Activated CD8-positive, alpha-beta memory T cell treated with anti-CD3 and anti-CD28 coated beads for 4 hours (primary cell): ENCODE measurements at places on chromosomes 3 and 15.
A peak's percentile ranks its signal among the peaks of the same experiment; 100 is the strongest.

DNA sequence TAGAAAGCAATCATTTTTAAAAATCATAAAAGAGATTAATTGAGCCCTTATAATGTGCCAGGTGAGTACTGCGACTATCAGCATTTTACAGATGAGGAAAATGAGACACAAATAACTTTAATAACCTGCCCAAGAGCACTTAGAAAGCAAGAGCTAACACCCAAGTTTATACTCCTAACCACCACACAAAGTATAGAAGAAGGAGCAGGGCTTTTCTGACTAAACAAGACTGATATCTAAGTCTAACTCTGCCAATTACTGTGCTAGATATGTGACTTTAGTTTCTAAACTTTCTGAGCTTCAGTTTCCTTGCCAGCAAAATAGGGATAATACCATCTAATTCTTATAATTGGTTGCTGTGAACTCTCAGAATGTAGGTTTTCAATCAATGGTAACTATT lies 47.7 kb downstream of the TNIK start:
- DNase-seq: no peak

- no peak for DNase-seq
Observed at GRCh38 chr15:75064846-75065245, 41.5 kb downstream of the PPCDC start.

GRCh38 chr3:420584-420983 lies 224.0 kb downstream of the CHL1 start:
- no peak for DNase-seq

GRCh38 chr3:155714295-155714718 lies 30.6 kb downstream of the PLCH1 start:
- no peak for DNase-seq

GRCh38 chr15:73691396-73691795 lies 7.2 kb downstream of the CD276 start:
- DNase-seq: no peak

DNA sequence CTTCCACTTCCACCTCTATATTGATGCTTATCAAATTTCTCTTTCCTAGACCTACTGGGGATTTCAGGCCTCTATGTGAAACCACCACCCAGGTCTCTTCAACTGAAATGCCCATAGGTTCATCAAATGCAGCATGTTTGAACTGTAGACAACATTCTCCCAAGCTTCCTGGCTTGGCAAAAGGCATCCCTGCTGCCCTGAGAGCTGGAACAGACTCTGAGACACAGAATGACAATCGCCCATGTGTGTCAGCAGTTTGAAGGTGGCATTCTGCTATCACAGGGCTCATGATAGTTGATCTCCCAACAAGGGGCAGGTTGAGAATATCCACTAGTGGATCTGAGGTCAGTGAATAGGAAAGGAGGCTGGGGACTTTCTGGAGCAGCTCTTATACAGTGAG lies 200.7 kb downstream of the RPLP1 start:
- DNase-seq: no peak

DNA sequence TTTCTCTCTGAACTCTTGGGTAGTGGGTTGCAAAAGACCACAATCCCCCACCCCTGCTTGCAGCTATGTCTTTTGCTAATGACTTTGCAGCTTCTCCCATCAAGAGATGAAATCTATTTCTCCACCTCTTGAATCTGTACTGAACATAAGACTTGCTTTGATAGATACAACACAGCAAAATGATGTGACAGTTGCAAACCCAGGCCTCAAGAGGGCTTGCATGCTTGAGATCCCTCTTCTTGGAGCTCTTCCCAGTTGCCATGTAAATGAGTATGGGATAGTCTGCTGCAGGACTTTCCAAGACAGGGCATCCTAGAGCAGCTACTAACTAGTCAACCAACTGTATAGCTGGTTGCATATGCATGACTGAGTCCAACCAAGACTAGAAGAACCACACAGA lies 783.6 kb downstream of the PDCD6IP start:
- no peak for DNase-seq

- no peak for DNase-seq
Observed at GRCh38 chr3:126850370-126851085, 132.4 kb upstream of the PLXNA1 start.

- no peak for DNase-seq
Observed at GRCh38 chr3:39127908-39128304, 20.4 kb downstream of the TTC21A start.

GRCh38 chr3:133573054-133573628 lies 345 bp upstream of the CDV3 start:
- peak; percentile 100 for DNase-seq

DNA sequence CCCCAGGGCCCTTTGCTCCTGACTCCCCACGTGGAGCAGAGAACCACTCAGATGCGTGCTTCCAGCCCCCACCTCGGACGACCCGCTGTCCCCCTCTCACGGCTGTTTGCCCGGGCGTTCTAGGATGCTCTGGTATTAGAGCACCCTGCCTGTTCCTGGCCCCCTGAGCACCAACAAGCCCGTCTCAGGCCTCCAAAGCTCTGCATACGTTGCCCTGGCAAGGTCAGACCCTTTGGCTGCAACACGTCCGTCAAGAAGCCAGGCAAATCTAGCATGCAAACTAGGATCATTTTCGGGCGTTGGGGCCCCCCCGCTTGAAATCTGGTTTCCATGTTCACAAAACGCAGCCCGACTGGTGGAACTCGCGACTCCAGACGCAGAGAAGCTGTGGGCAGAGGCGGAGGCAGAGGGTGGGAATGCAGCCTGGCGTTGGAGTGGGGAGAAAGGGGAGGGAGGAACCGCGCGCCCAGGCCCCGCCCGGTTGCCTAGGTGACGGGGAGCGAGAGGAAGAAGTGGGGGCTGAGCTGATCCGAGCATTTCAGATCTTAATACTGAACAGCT lies 86.2 kb upstream of the PIAS1 start:
- DNase-seq: no peak

GRCh38 chr15:84917452-84917851 lies 33.0 kb downstream of the SLC28A1 start:
- DNase-seq: no peak

DNA sequence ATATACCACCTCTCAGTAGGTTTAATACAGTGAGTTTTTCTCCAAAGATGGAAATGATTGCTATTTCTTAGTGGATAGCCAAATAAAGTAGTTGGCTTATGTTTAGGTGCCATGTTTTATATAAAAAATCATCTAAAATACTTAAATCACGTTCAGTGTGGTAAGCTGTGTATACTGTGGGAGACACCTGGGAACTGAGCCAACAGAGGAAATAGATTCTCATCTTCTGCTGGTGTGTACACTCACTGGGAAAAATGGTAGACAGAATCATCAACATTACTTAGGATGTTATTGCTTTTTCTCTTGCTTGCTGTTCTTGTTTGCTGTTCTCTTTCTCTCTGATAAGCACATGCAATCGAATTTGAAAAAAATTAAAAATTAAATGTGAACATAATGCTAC lies 112.6 kb upstream of the MB21D2 start:
- no peak for DNase-seq

DNA sequence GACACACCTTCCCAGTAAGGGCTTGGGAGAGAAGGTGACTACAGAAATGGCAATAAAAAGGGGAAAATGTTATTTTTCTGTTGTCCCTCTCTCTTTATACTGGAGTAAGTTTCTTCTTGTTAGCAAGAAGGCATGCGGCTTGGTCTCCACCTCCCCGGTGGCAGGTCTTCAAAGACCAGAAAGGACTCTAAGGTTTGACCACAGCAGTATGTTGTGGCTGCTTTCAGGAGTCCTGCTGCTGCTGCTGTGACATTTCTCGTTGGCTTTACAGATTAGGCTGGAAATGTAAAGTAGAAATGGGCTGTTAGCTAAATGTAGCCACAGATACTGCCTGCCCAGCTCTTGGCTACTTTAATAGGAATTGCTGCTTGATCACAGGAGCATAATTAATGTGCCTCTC lies 175.8 kb upstream of the ZBTB20 start:
- no peak for DNase-seq

GRCh38 chr3:156973954-156974353 lies 147.8 kb downstream of the LEKR1 start:
- no peak for DNase-seq

- DNase-seq: peak; percentile 19
Observed at GRCh38 chr3:67947808-67948508, 293.5 kb upstream of the SUCLG2 start.

DNA sequence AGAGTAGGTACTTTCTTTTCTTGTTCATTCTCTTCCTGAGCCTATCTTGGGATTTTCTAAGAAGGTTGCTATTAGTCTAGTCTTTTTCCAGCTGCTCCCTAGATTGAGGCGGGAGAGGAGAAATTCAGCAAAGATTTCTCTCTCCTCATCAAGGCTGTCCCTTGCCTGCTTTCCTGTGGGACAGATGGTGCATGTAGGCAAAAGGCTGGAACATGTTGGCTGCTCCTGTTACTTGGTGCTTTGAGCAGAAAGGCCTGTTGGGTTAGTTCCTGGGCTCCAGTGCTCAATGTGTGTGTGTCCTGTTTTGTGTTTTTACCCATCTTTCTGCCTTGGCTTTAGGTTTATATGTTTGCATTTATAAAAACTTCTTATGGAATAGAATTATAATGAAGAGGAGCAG lies 9.1 kb upstream of the SNRPN start:
- no peak for DNase-seq

- no peak for DNase-seq
Observed at GRCh38 chr15:68204776-68205557, at the start of gene CALML4. Gene CALML4, minus strand, starts transcription at chr15:68205332. Its CDS starts 85 bp downstream, at chr15:68205247.

DNA sequence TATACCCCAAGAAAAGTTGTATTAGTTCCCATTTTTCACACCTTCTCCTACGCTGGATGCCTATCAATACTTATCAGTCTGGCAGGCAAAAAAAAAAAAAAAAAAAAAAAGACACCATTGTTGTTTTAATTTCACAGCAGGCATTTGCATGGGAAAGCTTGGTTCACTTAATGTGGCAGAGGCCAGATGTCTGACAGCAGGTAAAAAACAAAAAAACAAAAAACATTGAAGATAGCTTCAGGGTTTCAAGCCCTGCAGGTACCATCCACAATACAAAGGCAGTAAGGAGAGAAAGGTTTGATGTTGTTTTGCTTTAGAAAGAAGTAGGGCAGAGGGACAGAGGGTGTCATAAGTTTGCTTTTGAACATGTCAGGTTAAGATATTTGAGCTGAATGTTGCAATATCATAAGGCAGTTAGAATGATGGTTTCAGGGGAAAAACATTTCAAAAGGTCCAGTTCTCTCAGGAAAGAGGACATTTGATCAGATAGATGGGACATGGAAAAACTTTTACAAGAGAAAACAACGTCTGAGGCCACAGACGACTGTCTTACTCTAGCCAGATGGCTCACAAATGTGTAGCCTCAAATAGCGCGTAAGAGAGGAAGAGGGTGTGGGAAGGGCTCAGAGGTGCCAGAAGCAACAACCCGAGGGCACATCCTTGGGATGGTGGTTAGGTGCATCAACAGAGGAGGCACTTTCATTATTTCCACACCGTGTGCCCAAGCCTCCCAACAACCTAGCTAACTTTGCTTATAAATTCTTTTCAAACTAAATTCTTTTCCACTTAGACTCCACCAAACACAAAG lies 25.7 kb downstream of the PCOLCE2 start:
- DNase-seq: no peak

DNA sequence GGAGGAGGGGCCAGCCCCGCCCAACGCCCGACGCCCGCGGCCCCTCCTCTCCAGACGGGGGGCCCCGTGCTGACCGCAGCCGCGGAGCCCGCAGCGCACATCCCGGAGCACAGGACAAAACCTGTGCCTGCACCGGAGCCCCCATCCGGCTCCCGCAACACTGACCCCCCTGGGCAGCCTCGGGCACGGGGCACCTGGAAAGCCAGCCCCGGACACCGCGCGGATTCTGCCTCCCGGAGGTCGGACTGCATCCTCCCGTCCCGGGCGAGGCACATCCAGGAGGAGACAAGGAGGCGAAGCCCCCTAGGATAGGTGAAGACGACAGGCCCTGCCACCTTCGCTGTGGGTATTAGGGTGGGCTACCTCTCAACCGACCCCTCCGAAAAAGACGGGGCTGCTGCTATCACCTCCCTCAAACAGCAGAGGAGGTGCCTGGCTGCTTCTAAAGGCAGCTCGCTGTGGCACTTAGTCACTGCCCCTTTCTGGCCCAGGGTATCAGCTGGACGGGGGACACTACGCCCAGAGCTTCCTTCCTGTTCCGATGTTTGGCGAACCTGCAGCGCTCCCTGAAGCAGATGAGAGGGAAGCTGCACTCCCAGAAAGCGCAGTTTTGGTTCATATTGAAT lies 10.6 kb downstream of the XXYLT1 start:
- DNase-seq: no peak

DNA sequence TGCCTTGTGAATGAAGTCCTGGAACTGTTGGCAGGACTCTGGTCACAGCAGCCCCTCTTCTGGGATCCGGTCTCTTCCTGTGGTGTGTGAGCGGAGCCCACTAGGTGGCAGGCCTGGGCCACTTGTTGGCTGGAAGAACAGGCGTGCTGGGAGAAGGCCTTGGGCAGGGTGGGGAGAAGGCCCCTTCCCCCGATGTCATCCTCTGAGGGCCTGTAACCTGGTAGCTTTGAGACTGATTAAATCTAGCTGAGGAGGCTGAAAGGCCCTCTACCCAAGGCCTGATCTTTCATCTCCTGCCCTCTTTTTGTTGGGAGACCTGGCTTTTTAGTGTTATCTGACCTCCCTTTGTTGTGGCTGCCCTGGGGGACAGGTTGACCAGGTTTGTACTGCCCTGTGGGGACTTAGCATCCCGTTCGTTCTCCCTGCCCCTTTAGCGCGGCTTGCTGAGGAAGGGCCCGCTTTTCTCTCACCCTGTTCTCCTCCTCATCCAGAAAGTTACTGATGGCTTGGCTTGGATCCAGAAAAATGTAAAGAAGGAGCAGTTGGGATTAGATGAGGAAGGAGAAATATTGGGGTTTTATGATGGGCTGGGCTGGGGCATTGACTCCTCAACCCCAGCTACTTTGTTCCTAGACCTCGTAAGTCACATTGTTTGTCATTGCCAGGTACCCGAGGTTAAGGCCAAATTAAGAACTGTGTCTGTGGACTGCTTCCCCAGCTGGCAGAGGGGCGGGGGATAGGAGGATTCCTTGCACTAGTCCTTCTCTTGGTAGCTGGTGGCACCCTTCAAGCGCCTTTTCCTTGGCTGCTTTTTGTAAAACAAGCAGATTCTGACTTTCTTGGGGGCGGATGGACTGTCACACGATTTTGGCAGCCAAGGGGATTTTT lies 48.5 kb downstream of the CHCHD6 start:
- DNase-seq: no peak

GRCh38 chr3:135556174-135556573 lies 409.4 kb upstream of the PPP2R3A start:
- DNase-seq: no peak

DNA sequence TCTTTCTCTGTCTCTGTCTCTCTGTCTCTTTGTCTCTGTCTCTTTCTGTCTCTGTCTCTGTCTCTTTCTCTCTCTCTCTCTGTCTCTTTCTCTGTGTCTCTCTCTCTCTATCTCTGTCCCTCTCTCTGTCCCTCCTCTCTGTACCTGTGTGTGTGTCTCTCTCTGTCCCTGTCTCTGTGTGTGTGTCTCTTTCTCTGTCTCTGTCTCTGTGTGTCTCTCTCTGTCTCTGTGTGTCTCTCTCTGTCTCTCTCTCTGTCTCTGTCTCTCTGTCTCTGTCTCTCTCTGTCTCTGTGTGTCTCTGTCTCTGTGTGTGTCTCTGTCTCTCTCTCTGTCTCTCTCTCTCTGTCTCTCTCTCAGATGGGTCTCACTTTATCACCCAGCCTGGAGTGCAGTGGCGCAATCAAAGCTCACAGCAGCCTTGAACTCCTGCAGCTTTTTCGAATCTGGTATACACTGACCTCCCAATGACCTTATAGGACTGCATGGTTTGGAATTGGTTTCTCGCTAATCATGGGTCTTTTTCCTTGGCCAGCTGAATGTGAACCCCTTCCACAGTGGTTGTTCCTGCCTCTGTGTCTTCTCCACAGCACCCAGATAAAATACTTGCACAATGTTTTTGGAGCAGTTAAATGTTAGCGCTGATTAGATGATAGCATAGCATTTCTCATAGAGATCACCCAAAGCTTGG lies 102.6 kb upstream of the KLHL25 start:
- no peak for DNase-seq
